H7 (cell line): ENCODE measurements at places on chromosomes 6 and 20. TPM values are rescaled to one million over a fixed set of nuclear protein-coding genes. Genes with fewer than 3 reads are reported as not detected.

GRCh38 chr20:62677678-62678077 is 31.0 kb upstream of the NTSR1 start:
- DNase-seq, result no peak

DNA sequence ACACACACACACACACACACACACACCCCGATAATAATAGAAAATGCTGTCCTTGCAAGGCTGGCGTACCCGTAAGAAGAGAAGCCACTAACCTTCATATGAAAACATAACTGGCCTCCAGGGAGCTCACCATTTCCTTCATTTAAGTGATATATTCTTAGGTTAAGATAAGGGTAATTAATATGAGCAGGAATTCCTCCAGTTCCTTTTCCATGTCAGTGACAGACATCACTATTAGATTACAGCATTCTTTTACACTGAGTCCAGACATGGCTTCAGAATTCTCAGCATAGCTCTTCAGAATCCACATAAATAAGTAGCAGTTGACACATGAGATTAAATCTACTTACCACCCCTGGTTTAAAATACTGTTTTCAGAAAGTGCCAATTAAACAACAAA is 121.9 kb downstream of the SIM1 start:
- no peak for DNase-seq

DNA sequence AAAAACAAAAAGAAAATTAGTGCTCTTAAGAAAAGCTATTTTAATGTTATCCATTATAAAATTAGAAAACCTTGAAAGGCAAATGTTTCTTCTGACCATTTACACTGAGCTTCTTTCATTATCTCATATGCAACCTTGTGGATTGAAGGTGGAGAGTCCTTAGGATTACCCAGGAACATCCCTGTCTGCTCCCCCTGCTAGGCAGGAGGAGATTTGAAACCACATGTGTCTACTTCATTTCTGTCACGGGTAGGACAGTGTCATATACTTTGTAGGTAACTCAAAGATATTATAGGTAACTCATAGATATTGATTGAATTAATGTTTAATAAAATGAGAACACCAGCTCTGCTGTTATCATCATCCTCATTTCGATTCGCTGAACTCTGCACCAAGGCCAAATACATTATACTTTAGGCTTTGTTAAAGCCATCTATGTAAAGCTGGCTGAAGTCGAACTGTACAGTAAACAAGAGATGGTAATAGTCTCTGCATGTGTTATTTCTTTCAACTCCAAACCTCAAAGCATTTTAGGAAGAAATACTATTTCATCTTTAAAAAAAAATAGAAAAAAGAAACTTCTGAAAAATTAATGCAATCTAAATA is 49.5 kb downstream of the HDAC2 start:
- DNase-seq, result no peak

DNA sequence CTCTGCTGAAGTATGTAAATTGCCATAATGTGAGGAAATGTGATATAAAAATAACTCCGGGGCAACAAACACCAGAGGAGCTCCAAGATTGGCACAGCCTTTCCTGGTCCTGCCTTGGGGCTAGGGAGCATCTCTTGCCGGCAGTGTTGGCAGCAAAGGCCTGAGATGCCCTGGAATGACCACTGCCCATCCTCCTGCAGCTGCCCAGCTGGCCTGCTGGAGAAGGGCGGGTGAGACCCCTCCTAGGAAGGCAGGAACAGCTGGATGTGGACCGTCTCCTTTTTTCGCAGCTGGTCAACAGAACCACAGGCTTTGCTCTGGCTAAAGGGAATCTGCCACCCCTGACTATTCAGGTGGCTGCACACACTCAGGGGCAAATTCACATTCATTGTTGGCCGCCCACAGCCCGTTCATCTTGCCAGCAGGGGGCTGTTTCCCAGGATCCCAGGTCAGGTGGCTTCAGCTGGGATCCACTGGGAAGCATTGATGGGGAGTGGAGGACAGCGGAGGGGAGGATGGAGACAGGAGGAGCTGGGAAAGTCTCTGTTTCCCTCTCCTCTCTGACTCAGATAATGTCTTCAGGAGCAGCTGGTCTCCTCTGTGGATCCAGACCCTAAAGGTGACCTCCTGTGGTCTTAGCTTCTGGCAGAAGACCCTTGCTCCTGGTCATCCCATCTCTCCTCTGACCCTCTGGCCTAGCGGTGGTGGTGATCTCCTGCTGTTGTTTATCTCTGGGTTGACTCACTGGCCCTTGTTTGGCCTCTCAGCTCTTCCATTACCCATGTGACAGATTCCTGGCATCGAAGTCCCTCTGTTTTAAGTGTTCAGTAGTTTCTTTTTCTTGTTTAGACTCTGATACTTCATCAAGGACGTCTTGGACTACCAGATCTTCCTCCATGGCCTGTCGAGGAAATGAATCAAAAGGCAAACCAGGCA is 336.7 kb downstream of the DHX35 start:
- no peak for DNase-seq

GRCh38 chr6:167402195-167402686 is 77.4 kb downstream of the TTLL2 start:
- DNase-seq, result peak; percentile 35

GRCh38 chr20:15487682-15488081 is 1085.6 kb downstream of the KIF16B start:
- DNase-seq, result no peak

DNA sequence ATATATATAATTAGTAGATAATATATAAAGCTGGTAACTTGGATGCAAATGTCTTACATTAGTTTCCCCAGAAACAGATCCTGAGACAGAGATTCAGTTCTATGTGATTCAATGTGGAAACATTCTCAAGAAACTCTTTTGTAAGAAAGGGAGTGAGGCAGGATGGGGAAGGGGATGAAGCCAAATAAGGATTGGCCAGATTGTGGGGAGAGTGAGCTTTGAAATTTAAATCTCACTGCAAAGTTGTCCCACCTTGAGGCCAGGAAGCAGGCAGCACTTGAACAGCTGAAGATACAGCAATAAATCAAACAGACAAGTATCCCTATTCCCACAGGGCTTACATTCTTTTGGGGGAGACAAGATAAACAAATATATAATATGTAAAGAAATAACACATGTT is 126.3 kb upstream of the HEY2 start:
- no peak for DNase-seq

- no peak for DNase-seq
Measured at GRCh38 chr6:111970426-111970825, 83.5 kb upstream of the CCN6 start.

DNA sequence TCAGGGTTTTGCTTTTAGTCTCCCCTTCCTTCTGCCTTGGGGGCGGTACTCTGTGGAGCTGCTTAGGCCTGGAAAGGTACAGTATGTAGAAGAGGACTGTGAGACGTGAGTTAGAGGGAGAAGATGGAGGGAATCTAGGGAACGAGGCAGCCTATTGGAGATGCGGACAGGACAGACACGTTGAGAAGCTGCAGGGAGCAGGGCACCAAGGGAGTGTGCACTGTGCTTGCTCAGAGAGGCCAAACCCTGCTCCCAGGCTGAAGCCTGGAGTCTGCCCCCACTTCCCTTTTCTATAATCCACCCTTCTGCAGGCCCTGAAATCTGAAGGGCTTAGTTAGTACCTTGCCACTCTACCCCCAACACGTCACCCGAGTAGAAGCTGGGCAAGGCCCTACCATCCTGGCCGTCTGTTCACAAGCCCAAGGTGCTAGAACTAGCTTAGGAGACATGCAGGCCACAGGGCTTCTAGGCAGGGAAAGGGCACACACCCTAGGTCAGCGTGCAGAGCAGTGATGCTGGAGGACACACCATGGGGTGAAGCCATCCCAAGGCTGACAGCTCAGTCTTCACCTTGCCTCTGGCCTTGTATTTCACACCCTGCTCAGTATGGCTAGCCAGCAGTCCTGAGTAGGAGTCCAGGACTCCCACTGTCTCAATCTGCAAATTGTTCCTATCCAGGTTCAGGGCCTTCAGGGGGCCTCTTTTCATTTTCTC is 6.9 kb downstream of the TP53INP2 start:
- DNase-seq, result no peak

DNA sequence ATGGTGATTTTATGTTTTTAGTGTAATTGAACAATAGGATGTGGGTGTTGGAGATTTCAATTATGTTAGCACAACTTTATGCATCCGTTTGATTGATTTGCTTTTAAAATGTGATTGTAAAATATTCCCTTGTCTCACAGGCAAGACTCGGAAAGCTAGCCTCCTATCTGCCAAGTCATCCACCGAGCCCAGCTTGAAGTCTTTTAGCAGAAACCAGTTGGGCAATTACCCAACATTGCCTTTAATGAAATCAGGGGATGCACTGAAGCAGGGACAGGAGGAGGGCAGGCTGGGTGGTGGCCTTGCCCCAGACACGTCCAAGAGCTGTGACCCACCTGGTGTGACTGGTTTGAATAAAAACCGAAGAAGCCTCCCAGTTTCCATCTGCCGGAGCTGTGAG is 200.9 kb downstream of the SASH1 start:
- DNase-seq, result no peak

The PM20D2 gene
- 2.0 and 3.1 TPM in 2 replicates for total RNA-seq

The LHFPL5 gene
- not detected in 2 replicates for total RNA-seq

The DNAH8 gene
- 0.03 TPM in 1 of 2 replicates, not detected in the other for total RNA-seq
